ENCODE measurements at places on chromosomes 1 and 21.

DNA sequence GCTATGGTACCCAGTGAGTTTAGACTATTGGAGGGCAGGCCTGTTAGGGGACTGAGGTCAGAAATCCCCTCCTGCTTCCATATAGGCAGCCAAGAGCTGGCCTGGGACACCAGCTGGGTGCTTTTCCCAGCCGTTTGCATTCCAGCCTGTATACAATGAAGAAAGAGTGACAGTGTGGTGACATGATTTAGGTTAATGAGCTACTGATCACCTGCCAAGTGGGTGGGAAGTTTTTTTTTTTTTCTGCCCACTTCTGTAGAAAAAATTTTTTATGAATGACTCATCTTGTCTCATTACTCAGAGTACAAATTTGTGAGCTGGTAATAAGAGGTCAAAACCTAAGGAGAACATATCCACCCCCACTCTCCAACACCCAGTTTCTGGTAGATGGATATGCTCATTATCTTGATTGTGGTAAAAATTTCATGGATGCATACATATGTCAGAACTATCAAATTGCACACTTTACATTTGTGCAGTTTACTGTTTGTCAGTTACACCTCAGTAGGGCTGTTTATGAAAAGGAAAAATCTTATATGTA is 16.4 kb upstream of the CGN start:
- DNase-seq, result peak; percentile 88

GRCh38 chr1:4778056-4778455 is 123.6 kb downstream of the AJAP1 start:
- no peak for DNase-seq

- DNase-seq, result peak; percentile 17
Measured at GRCh38 chr1:71339238-71339637, 258.4 kb upstream of the ZRANB2 start.

DNA sequence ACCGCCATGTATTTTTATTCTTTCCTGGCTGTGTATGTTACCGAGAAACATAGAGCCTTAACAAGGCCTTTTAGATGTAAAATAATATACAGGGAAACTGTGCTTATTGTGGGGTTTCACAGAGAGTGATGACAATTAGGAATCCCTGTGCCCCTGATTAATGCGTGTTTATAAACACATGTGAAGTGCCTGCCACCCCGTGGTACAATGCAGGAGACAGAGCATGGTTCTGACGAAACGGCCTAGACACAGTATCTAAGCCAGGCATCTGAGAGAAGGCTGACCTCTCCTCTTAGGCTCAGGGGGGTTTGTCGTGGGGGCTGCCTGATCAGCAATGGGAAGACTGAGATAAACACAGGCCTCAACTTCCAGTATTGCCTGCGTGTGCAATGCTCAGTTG is 200.0 kb downstream of the AJAP1 start:
- no peak for DNase-seq

GRCh38 chr1:96525657-96526557 is 195.7 kb upstream of the PTBP2 start:
- DNase-seq, result peak; percentile 34

DNA sequence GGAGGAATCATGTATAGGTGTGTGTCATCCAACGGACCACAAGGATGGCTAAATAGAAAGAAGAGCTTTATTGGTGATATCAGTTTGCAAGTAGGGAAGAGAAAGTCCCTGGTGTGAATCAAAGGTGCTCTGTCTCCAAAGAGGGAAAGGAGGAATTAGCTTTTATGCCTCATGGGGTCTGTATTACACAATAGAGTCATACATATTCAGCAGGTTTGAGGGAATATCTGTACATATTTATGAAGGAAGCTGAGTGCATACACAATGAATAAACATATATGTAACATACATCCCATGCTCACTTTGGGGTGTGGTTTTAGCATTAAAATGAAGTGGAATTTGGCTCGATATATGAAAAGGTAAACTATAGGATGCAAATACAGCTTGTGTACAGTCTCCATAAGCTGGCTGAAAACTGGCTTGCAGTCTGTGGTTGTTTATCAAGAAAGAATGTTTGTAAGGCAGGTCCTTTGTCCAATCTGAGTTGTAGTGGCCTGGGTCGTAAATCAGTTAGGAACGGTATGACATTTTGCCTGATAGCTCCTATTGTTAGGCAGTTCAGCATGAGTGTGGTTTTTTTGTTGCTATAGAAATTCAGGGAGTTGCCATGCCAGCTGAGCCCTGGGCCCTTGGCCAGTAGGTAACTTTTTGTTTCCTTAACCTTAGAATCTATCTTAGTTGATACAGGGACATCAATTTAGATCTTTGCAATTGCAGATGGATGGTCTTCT is 198.0 kb upstream of the ZP4 start:
- no peak for DNase-seq

GRCh38 chr1:4083231-4084047 is 183.4 kb upstream of the C1orf174 start:
- no peak for DNase-seq

GRCh38 chr21:43609501-43610340 is 49.6 kb downstream of the HSF2BP start:
- DNase-seq, result peak; percentile 69

GRCh38 chr1:64984106-64984505 is 17.8 kb upstream of the JAK1 start:
- no peak for DNase-seq

DNA sequence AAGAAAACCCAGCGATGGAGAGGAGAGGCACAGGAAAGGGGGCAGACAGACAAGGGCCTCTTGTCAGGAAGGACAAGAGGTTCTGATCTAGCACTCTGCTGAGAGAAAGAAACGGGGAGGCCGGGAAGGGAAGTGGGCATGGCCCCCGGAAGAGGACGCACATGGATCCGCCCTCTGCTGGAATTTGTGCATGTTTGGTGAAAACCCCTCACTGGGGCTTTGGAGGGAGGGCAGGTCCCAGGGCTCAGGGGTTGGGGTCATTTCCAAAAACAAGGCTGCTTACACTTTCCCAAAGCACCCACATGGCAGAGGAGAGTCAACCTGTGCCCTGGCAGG is 32.4 kb upstream of the ECE1 start:
- DNase-seq, result no peak

DNA sequence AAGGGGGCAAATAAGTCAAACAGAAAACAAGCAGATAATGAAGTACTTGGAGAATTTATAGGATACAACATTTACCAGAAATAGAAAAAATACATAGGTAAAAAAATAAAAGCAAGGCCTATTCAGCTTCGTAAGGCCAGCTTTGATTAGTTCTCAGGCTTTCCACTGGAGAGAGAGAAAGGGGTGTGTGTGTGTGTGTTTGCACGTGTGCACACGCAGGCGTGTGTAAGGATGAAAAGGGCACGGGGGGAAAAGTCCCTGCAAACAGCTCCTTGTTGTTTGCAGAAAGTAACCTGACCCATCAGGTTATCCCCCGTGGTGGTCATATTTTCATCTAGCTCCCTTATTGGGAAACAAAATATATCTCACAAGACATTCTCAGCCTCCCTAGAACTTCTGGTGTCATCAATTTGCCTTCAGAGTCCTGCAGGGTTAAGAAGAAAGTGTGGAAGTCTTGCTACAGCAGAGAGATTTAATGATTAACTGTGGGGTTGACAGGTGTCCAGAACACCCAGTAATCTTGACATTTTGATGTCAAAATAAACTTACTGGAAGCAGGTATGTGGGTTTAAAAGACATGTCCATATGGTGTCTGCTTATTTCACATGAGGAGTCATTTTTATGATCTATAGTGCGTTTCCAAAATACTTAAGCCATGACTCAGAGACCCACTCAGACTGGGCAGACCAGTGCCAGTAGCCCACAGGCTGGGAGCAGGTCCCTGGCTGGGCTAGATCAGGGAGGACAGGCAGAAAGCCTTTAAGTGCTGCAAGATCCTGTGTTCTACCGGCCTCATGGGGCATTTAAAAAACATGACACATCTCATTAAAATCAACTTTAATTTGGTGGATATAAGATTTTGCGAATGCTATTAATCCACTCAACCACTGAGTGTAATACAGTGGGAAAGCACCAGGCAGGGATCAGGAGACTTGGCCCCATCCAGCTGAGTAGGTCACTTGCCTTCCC is 487.6 kb upstream of the CAMK1G start:
- DNase-seq, result peak; percentile 38

- no peak for DNase-seq
Measured at GRCh38 chr1:217721692-217722091, 90.5 kb downstream of the SPATA17 start.

- peak; percentile 23 for DNase-seq
Measured at GRCh38 chr1:168452329-168452728, 91.5 kb downstream of the XCL2 start.

GRCh38 chr1:2312160-2312514 is 79.2 kb downstream of the MORN1 start:
- no peak for DNase-seq

- DNase-seq, result no peak
Measured at GRCh38 chr21:19621837-19622496, 1218.4 kb upstream of the TMPRSS15 start.

DNA sequence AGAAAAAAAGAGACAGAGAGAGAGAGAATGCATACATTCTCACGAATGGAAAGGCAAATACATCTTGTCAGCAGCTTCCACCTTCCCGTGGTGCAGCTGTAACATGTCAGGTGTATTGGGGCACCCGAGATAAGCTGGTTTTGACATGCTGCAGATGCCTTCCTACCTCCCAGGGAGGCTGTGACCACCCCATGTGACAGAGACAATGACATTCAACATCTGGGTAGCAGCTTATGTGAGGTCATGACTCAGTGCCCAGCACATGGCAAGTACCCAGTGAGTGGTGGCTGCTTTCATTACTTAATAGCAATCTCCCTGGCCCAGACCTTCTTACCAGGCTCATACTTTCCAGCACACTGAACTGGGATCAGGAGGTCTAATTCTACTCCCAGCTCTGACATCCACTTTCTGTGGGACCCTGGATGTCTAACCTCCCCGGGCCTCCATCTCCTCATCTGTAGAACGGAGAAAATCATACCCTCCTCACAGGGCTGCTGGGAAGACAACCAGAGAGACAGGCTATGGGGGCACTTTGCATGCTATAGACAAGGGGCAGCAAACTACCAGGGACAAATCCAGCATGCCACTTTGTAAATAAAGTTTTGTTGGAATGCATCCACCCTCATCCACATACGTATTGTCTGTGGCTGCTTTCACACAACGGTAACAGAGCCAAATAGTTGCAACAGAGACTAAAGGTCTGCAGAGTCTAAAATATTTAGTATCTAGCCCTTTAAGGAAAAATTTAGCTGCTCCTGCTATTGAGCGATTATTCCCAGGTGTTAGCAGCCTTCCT is 38.5 kb upstream of the ZBTB40 start:
- DNase-seq, result peak; percentile 40

DNA sequence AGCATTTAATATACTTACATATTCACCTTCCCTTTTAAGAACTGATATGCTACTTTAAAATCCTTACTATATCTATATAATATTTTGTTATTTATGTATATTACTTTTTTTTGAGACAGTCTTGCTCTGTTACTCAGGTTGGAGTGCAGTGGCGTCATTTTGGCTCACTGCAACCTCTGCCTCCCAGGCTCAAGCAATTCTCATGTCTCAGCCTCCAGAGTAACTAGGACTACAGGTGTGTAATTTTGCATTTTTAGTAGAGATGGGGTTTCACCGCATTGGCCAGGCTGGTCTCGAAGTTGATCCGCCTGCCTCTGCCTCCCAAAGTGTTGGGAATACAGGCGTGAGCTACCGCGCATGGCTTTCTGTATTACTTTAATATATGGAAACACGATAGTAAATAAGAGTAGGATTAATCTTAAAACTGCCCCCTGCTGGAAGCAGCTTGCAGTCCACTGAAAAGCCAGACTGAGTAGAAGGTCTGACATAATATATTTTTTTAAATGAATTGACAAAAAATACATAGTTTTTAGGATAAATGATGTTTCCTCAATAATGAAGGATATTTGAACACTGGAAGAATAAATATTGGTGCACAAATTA is 24.4 kb downstream of the RCAN3 start:
- DNase-seq, result peak; percentile 28

- peak; percentile 63 for DNase-seq
Measured at GRCh38 chr1:207049974-207050391, 1.0 kb downstream of the YOD1 start.

DNA sequence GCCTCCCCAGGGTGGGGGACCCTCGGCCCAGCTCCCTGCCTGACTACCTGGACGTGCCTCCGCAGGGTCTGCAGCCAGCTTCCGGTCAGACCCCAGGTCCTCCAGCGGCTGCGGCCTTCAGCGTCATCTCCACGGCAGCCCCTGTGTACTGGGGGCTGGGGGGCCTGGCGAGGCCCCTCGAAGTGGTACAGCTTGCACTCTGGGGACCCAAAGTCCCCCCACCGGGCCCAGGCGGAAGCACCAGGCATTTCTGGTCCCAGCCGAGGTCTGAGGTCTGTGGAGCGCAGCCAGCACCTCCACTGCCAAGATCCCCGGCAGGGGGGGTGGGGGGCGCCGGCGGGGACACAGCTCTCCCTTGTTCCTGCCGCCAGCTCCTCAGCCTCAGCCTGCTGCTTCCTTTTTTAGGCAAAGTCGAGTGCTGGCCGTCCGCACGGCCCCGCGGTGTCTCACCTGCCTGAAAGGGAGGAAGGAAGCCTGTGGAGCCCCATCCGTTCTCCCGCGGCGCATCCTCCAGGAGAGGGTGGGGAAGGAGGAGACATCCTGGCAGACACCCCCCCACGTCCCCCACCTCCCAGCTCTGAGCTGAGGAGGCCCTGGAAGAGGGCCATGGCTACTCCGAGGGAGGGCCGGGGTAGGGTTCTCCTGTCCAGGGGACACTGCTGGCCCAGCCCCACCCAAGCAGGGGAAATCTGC is 1.2 kb upstream of the VWA1 start:
- no peak for DNase-seq

- DNase-seq, result no peak
Measured at GRCh38 chr1:232576537-232576936, 53.4 kb downstream of the SIPA1L2 start.

DNA sequence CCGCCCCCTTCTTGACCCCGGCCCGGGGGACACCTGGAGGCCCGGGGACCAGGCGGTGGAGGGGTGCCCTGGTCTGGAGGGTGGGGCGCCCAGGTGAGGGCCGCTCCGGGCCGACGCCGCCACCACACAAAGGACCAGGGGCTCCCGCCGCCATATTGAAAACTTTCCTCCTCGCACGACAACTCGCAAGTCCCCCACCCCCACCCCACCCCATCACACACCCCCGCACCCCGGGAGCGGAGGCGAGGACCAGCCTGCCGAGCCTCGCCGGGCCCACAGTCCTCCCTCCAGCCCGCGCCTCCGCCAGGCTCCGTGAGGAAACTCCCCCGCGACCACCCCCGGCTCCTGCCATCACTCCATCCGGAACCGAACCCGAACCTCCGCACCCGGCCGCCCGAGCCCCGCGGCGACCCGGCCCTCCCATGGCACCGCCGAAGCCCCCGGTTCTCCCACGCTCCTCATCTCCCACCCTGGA is 733 bp downstream of the KDM5B start:
- no peak for DNase-seq

- peak; percentile 26 for DNase-seq
Measured at GRCh38 chr1:18556364-18556763, 74.3 kb upstream of the PAX7 start.

All from fibroblast of mammary gland (primary cell).